ENCODE measurements at places on chromosomes 11 and 22. TPM values are rescaled to one million over a fixed set of nuclear protein-coding genes. Genes with fewer than 3 reads are reported as not detected.

The OR8B2 gene
- total RNA-seq: not detected

The HOATZ gene
- total RNA-seq: not detected

The CCDC87 gene
- total RNA-seq: 0.76 TPM

The ZFTA gene
- 12.5 TPM for total RNA-seq

The MAJIN gene
- total RNA-seq: not detected

The SLC43A1 gene
- total RNA-seq: 14.5 TPM

The YDJC gene
- total RNA-seq: 11.6 TPM

The ART5 gene
- total RNA-seq: 0.26 TPM

The APOA5 gene
- total RNA-seq: not detected

The MED15 gene
- total RNA-seq: 53.8 TPM

The WBP2NL gene
- 1.2 TPM for total RNA-seq

The IGSF22 gene
- not detected for total RNA-seq

The CARNS1 gene
- total RNA-seq: 0.97 TPM

The SLC22A8 gene
- not detected for total RNA-seq

The ME3 gene
- total RNA-seq: 31.8 TPM

The OR56A3 gene
- not detected for total RNA-seq

The JAML gene
- not detected for total RNA-seq

The CRYBA4 gene
- not detected for total RNA-seq

The OR52H1 gene
- 0.65 TPM for total RNA-seq

The MYRF gene
- under 0.01 TPM for total RNA-seq

The CSF2RB gene
- total RNA-seq: under 0.01 TPM

The BCR gene
- total RNA-seq: 35.2 TPM
